ENCODE measurements at places on chromosomes 16 and 17.
A peak's percentile ranks its signal among the peaks of the same experiment; 100 is the strongest.

DNA sequence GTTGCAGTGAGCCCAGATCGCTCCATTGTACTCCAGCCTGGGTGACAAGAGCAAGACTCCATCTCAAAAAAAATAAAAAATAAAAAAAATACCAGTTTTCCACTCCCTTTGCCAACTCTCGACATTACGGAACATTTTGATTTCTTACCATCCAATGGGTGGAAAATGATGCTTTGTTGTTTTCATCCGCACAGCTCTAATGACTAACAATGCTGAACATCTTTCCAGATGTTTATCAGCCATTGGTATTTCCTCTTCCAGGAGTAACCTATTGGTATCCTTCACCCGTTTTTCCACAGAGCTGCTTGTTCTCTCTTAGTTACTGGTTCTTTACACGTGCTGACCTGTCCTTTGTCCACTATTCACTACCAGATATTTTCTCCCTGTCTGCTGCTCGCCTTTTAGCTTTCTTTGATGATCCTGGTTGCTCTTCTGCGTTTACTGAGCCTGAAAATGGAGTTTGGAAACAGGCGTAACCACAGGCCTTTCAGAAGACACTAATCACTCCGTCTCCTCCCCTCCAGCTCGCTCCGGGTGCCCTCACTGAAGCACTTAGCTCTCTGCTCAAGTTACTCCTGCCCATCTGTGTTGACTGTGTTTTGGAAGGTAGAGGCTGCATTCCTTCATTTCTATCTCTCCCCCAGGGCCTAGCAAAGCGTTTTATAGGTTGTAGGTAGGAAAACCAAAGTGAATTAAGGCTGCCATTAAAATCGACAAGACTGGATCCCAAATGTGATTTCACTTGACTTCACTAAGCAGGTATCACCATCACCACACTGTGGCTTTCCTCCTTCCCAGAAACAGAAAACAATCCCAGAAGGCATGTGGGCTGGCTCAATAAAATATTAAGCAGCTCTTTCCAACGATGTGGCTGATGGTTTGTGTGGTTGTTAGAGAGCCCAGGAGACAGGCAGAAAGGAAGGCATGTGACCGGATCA is 8.9 kb downstream of the SHPK start:
- no peak for DNase-seq

- DNase-seq: no peak
These were observed 606 bp downstream of the ABCA10 start for GRCh38 chr17:69228018-69228417.

GRCh38 chr16:4601036-4601863 is 13.4 kb downstream of the UBALD1 start:
- peak; percentile 92 for DNase-seq

DNA sequence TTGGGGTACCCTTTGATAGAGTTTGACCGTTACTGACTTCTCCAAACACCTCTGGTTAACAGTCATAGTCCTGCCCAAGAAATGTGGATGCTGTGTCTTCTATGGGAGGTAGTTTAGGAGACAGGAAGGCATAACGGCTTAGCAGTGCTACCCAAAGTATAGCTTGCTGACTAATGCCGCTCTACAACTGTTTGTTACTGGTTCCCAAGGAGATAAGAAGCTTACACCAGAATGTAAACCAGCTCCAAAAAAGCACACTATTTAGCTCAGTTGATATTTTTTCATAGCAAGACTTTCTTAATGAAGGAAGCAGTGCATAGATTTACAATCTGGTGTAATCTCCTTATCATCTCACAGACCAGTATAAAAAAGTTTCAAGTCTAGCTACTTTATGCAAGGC is 95.7 kb downstream of the HS3ST3B1 start:
- DNase-seq: no peak

GRCh38 chr16:1734123-1734522 is 28.1 kb downstream of the MAPK8IP3 start:
- no peak for DNase-seq

- no peak for DNase-seq
These were observed 5.7 kb upstream of the SLC38A8 start for GRCh38 chr16:84048270-84048669.

GRCh38 chr16:87056083-87056482 is 261.1 kb downstream of the C16orf95 start:
- no peak for DNase-seq

- DNase-seq: no peak
These were observed 312.9 kb downstream of the SNX29 start for GRCh38 chr16:12289175-12290063.

DNA sequence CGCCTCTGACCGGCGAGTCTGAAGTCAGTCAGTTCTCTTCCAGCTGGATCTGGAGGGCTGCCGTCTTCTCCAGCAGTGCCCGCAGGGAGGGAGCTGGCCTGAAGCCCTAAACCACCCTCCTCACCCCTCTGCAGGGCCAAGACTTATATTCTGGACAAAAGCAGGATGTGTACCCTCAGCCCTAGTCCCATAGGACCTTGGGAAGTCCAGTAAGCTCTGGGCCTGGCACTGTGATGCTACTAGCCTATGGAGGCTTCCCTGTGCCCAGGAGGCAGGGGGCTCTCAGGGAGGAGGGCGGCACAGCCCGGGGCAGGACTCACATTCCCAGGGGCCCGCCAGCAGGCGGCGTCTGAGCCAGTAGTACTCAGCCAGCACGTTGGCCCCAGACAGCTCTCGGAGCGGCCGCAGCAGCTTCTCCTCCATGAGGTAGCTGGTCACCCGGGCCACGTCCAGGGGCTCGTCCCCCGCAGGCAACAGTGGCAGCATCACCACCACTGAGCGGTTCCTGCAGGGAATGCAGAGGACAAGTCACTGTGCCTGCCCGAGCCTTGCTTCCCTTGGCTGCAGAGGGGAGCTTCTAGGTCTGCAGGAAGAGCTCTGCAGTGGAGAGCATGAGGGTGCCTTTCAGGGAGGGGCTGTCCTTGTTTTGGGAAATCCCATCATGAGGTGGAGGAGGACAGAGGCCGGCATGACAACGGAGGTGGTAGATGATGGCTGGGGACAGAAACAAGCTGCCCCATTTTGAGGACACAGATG is 41.7 kb downstream of the RMI2 start:
- no peak for DNase-seq

GRCh38 chr16:86577314-86577971 is 906 bp upstream of the FOXL1 start:
- no peak for DNase-seq
